ENCODE measurements at places on chromosomes 12 and 14.

DNA sequence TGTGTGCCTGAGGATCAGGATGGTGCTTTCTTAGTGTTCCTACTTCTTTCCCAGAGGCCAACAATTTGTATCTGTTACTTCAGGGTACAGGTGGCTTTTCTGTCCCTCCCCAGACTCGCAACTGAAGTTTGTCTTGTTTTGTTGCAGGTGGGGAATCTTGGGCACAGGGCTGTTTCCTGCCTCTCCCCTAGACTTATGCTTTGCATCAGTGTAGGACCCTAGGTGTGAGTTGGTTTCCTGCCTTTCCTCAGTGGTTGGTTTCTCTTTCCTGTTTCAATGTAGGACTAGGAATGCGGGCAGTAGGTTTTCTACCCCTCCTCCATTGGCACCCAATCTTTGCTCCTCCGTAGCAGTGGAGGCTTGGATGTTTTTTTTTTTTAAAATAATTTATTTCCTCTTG is 87.0 kb downstream of the TRMT5 start:
- no peak for DNase-seq

GRCh38 chr12:46342562-46343033 is 30.0 kb downstream of the SLC38A2 start:
- peak; percentile 60 for DNase-seq

GRCh38 chr14:34496679-34497513 is 34.9 kb upstream of the SPTSSA start:
- DNase-seq: no peak

- DNase-seq: no peak
Measured at GRCh38 chr12:27970401-27971120, 2.0 kb downstream of the PTHLH start.

GRCh38 chr12:4679711-4680110 is 30.8 kb downstream of the NDUFA9 start:
- no peak for DNase-seq

DNA sequence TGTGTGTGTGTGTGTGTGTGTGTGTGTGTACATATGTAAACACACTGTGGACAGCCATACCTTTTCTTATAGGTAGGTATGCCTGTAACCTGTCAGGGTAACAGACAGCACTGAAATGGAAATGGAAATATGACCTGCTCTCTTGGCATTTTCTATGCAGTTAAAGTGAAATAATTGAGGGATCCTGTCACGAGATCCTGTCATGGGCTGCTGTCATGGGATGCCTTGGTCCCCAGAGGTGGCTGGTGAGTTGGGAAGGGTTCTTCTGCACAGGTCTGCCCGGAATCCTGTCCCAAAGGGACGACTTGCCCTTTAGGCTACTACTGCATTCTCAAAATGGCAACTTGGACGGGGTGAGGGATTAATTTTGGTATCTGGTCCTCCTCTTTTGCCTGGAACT is 47.3 kb downstream of the ELK3 start:
- peak; percentile 52 for DNase-seq

DNA sequence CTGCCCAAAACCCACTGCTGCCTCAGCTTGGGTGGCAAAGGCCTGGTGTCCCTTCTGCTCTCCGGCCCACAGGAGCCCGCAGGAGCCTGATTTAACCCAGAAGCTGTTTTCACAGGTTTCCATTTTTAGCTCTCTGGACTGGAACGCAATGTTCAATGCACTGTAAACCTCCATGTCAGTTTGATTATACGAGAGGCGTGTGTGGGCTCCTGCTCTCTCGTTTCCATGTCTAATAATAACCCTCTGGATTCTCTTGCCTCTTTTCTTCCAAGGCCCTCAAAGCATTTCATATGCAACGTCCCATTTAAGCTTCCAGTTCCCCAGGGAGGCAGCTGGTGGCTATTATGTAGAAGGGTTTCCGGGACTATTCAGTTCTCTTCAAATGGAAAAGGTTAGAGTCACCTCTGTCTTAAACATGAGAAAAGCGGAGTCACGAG is 161.1 kb downstream of the SUDS3 start:
- no peak for DNase-seq

DNA sequence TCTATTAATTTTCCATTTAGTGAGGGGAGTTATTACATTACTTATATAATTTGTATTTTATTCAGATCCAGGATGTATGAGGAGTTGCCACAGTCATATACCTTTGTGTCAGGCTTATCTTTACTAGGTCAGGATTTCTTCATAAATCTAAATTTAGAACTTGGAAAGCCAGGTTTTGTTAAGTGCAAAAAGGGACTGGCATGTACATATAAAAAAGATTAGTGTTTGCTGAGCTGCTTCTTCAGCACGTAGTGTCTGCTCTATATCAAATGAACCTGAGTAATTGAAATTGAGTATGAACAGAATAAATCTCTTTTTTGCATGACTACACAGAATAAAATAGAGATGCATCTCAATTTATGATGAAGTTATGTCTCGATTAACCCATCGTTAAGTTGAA is 157.4 kb downstream of the NUBPL start:
- DNase-seq: no peak

- peak; percentile 25 for DNase-seq
Measured at GRCh38 chr14:20612403-20612802, 21.2 kb upstream of the RNASE12 start.

GRCh38 chr12:39490500-39491282 is 47.8 kb upstream of the KIF21A start:
- DNase-seq: no peak

GRCh38 chr12:104220931-104221330 is 5.4 kb downstream of the TXNRD1 start:
- no peak for DNase-seq

- no peak for DNase-seq
Measured at GRCh38 chr12:90069711-90070110, 361.1 kb upstream of the ATP2B1 start.

DNA sequence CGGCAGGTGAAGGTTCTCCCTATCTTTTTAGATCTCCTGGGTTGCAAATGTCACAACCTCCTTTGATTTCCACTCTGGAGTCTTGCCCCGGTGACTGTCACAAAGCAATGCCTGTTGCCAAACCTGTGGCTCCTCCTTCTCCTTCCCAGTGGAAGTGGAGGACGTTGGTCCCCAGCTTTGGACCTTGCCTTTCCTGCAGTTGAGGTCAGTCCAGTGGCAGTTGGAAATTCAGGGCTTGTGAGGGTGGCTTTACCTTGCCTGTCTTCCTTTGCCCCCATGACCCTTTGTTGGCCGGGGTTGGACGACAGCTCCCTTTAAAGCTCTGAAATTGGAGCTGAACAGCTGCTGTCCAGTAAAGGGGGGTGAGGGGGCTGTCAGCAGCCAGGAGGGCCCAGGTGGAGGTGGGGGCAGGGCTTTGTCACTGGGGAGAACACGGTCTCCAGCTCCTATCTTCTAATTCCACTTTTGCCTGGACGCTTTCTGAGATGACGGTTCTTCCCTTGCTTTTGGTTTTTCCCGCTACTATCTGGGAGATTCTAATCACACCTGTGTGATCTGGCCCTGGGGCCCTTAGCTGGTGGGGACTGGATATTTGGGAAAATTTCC is 4.1 kb downstream of the TEAD4 start:
- DNase-seq: no peak
